ENCODE measurements at places on chromosomes 13 and 19.
A peak's percentile ranks its signal among the peaks of the same experiment; 100 is the strongest.

- no peak for DNase-seq
These were observed 19.3 kb upstream of the RASA3 start for GRCh38 chr13:114151565-114152284.

- DNase-seq = no peak
These were observed 5.1 kb upstream of the PCDH9 start for GRCh38 chr13:67235265-67235664.

- DNase-seq = no peak
These were observed 24.4 kb upstream of the MYCBP2 start for GRCh38 chr13:77351315-77351714.

- peak; percentile 79 for DNase-seq
These were observed 24.0 kb upstream of the ALOX5AP start for GRCh38 chr13:30711375-30711774.

GRCh38 chr19:50003810-50004419 lies 21.3 kb downstream of the VRK3 start:
- peak; percentile 74 for DNase-seq

GRCh38 chr13:47142105-47142504 lies 245.3 kb upstream of the HTR2A start:
- DNase-seq = no peak

- DNase-seq = peak; percentile 71
These were observed 13.8 kb downstream of the OR7D4 start for GRCh38 chr19:9205501-9206113.

- DNase-seq = no peak
These were observed 373.5 kb downstream of the KCTD12 start for GRCh38 chr13:76512721-76513145.

GRCh38 chr13:55788548-55788947 lies 1352.2 kb upstream of the PRR20A start:
- no peak for DNase-seq
